ENCODE measurements at places on chromosomes 3 and 15. TPM values are rescaled to one million over a fixed set of nuclear protein-coding genes. Genes with fewer than 3 reads are reported as not detected.
A peak's percentile ranks its signal among the peaks of the same experiment; 100 is the strongest.

Gene C3orf22
- 0.04 TPM for polyA plus RNA-seq

GRCh38 chr3:29976871-29977270 is 629.5 kb upstream of the TGFBR2 start:
- H3K4me1 ChIP-seq = no peaks in the 10 kb centered on the region
- no peaks in the 10 kb centered on the region for H3K36me3 ChIP-seq
- no peak overlapping the region for H3K4me3 ChIP-seq
- H3K27ac ChIP-seq = no peak overlapping the region

DNA sequence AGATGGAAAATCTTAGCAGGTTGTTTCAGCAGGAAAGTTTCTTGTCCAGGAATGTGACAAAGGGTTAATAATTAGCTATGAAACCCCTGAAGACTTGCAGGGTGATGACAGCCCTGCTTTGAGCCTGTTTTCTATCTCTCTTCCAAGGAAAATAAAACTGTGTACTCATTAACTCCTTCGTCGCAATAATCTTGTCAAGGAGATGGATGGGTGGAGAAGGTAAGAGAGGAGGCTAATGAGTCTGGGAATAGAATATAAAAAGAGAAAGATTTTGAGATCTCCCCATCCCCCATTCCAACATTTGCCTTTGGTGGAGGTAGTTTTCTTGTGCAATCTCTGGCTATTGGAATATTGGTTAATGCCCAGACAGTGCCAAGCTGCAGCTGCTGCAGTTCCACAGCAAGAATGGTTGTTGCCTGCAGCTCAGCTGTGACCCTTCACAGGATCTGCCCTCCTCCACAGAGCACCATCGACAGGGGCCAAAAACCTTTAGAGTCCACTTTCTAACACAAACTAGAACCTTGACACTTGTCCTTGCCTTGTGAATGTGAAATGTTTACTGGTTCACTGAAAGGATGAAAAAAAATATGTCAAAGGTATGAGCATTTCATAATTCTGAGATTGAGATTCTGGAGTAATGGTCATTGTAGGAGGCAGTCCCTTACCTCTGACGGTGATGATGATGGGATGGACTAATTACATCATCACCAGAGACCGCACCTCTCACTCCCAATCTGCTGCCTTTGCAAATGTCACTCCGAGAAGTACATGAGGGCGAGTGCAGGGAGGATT is 4.2 kb upstream of the LRIG1 start:
- no peaks in the 10 kb centered on the region for H3K27me3 ChIP-seq
- H3K4me3 ChIP-seq = no peak overlapping the region
- H3K4me1 ChIP-seq = peaks cover 2% of the 10 kb centered on the region
- DNase-seq = no peak

- no peaks in the 10 kb centered on the region for H3K36me3 ChIP-seq
- H3K4me1 ChIP-seq = no peaks in the 10 kb centered on the region
- DNase-seq = no peak
- H3K27ac ChIP-seq = no peak overlapping the region
- H3K27me3 ChIP-seq = no peaks in the 10 kb centered on the region
- no peak overlapping the region for H3K4me3 ChIP-seq
Measured at GRCh38 chr15:66114863-66115425, 138.6 kb downstream of the MEGF11 start.

DNA sequence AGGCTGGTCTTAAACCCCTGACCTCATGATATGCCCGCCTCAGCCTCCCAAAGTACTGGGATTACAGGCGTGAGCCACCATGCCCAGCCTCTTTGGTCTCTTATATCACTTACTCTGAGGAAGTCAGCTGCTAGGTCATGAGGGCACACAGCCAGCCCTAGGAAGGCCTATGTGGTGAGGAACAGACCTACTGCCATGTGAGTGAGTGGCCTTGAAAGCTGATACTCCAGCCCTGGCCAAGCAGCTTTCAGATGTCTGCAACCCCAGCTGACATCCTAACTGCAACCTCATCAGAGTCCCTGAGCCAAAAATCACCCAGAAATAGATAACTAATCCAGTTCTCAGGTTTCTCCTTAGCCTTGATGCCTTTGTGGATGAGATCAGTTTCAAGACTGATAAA is 224.3 kb downstream of the EDEM1 start:
- no peak for DNase-seq
- H3K36me3 ChIP-seq = no peaks in the 10 kb centered on the region
- H3K4me1 ChIP-seq = no peaks in the 10 kb centered on the region

- H3K27me3 ChIP-seq = no peaks in the 10 kb centered on the region
- H3K4me1 ChIP-seq = peaks cover 2% of the 10 kb centered on the region
- no peak overlapping the region for H3K4me3 ChIP-seq
- DNase-seq = peak; percentile 85
- H3K27ac ChIP-seq = no peak overlapping the region
Measured at GRCh38 chr3:53114011-53114400, 16.2 kb downstream of the RFT1 start.

- no peak overlapping the region for H3K4me3 ChIP-seq
- H3K4me1 ChIP-seq = no peaks in the 10 kb centered on the region
- no peak for DNase-seq
- H3K27ac ChIP-seq = no peak overlapping the region
- no peaks in the 10 kb centered on the region for H3K27me3 ChIP-seq
Measured at GRCh38 chr15:73161546-73161945, 109.3 kb downstream of the NEO1 start.

GRCh38 chr3:114331007-114331406 is 37.2 kb downstream of the TIGIT start:
- no peak for DNase-seq
- no peaks in the 10 kb centered on the region for H3K27me3 ChIP-seq

All from ovary (tissue), 10 donors.